T-helper 9 cell (primary cell): ENCODE measurements at places on chromosomes 4 and X.

GRCh38 chr4:169615467-169616106 lies 3.2 kb upstream of the NEK1 start:
- no peak for DNase-seq

DNA sequence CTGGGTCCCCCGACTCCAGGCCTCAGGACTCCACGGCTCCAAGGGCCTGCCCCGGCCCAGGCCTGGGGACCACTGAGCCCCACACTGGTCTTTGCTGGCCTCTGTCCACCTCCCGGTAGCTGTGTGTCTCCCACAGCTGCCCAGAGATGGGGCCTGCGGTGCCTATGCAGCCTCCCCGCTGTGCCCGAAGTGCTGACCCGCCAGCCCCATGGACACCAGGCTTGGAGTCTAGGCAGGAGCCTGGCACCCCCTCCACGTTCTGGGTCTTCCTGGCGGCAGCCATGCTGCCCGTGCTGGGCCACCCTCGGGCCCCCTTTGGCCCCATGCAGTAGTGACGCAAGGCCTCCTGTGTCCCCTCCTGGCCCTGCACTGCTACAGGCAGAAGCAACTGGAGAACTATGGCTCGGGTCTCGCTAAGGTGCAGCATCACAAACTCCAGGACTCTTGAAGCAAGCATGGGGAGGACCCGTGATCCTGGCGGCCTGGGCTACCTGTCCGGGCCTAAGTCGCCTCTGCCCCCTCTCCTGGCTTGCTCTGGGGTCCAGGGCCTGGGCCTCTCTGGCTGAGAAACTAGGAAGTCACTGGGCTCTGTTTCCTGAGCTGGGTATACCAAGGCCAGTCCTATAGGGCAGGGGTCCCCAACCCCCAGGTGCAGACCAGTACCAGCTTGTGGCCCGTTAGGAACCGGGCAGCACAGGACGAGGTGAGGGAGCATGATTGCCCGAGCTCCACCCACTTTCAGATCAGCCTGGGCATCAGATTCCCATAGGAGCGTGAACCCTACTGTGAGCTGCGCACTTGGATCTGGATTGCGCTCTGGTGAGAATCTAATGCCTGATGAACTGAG lies 917 bp downstream of the MYL5 start:
- no peak for DNase-seq

DNA sequence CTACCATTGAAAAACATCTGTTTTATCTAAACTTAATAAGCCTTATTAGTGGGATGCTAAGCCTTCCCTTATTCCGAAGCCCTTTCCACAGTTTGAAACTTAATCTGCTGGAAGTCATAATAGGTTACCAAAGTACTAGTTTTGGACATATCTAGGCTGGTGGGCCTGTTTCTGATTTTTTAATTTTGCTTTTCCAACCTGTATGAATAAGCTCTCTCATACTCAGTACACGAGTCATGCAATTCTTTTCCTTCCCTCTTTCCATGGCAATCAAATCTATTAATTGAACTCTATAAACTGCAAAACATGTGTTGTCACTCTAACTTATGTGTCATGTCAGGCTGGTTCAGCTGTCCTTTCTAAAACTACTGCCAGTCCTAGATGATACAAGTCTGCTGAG lies 91.0 kb downstream of the AMMECR1 start:
- DNase-seq, result no peak

- DNase-seq, result no peak
These were observed 145.0 kb downstream of the SPCS3 start for GRCh38 chr4:176464748-176465147.

- DNase-seq, result no peak
These were observed 146.7 kb downstream of the TBL1X start for GRCh38 chrX:9611436-9612145.
